Germinal center (tissue), 1 donor: ENCODE measurements at places on chromosomes 11 and 22.

- DNase-seq: no peak
Measured at GRCh38 chr11:285021-285893, 3.7 kb upstream of the PGGHG start.

DNA sequence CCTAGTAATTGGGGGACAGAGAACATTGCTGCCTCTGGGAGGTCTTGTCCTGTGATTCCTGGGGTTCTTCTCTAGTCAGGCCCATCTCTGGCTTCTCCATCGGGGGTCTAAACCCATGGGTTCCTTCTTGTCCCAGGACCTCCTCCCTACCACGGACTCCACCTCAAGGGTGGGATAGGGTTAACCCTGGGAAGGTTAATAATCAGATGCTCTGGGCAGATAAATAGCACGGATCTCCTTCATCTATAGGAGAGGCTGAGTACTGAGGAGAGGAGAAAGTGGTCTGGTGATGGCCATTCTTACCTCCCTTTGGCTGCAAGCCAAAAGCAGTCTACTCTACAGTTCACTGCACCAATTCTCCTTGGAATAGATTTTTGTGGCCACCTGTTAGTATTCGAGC, 10.5 kb downstream of the HEPHL1 start:
- no peak for DNase-seq

DNA sequence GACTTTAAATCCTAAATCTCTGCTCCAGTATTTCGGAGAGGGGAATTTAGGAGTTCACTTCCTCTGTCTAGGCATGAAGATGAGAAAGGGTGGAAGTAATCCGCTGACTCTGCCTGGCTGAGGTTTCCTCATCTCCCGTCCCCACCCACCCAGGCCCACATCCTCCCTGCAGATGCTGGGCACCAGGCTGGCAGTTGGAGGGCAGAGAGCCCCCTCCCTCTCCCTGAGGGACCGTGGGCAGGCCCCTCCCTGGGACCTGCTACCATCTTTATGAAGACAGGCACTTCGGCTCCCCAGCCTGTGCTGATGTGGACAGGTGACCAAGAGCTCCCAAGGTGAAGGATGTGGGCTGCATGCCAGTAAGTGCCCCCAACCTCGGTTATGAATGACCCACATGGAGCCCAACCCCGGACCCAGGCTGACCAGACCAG, 6.7 kb downstream of the CASTOR1 start:
- no peak for DNase-seq

DNA sequence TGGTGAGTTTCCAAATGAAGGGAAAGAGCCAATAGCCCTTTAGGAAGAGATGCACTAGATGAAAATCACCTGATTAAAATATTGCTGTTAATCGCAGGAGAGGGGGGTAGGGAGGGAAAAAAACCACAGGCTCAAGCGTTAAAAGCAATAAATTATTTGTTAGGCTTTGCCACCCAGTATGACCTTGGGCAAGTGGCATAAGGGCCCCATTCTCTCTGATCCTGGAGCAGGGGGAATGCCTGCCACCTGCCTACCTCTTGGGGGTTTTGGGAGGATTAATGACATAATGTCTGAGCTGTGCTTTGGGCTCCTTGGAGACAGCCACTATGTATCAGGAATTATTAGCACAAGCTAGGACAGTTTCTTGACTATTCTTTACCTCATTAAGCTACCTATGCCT, 80.0 kb downstream of the ZNRF3 start:
- DNase-seq: no peak

DNA sequence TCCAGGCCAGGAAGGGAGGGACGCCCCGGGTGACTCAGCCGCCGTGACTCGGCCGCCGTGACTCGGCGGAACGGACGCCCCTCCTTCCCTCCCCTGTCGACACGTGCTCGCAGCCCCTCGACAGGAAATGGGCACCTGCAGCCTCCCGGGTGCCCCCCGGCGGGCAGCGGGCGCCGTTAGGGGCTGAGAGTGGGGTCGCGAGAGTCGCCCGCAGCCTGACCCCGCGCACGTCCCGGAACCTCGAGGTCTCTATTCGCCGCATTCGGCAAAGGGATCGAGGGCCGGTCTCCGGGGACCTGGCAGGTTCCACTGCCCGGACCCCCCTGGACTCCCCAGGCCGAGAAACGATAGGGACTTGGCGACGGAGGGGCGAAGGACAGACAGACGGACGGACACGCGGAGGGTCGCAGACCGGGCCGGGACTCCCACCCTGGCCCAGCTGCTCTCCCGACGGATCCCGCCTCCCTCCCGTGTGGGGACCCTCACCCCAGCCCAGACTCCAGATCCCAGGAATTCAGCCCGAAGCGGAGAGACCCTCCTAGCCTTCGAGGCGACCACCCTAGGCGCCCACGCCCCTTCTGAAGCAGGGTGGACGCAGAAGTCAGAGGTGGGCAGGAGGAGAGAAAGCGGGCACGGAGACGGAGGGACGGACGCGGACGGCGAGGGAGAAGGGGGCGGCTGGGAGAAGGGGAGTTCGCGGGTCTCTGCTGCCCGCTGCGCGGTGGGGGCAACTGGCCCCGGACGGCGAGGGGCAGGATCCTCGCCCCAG, 648 bp downstream of the FOSL1 start:
- no peak for DNase-seq

GRCh38 chr11:8038811-8039529, 42.0 kb upstream of the TUB start:
- DNase-seq: no peak

DNA sequence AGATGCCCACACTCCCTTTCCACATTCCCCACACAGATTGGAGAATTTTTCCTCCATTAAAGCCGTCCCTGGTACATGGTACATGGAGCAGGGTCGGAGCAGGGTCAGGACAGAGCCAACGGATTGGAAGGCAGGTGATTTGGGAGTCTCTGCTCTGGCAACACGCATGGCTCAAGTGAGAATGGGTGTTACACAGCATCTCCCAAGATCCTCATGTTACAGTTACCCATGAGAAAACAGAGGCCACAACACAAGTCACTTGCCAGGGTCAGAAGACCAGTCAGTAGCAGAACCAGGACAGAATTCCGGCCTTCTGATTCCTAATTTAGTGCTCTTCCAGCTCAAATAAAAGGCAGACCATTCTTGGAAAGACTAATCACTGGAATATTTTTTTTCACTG, 7.7 kb upstream of the F2 start:
- DNase-seq: no peak
